Caco-2 (cell line): ENCODE measurements at places on chromosomes 4 and X. TPM values are rescaled to one million over a fixed set of nuclear protein-coding genes. Genes with fewer than 3 reads are reported as not detected.

Gene PNMA5
- total RNA-seq: not detected in 2 replicates

Gene HERC5
- 5.6 and 6.8 TPM in 2 replicates for total RNA-seq

- no peak overlapping the region for H3K4me3 ChIP-seq
- no peaks in the 10 kb centered on the region for H3K36me3 ChIP-seq
- H3K27ac ChIP-seq: no peak overlapping the region
- no peaks in the 10 kb centered on the region for H3K27me3 ChIP-seq
- H3K4me1 ChIP-seq: no peaks in the 10 kb centered on the region
Observed at GRCh38 chr4:74805601-74806000, 11.3 kb upstream of the BTC start.

DNA sequence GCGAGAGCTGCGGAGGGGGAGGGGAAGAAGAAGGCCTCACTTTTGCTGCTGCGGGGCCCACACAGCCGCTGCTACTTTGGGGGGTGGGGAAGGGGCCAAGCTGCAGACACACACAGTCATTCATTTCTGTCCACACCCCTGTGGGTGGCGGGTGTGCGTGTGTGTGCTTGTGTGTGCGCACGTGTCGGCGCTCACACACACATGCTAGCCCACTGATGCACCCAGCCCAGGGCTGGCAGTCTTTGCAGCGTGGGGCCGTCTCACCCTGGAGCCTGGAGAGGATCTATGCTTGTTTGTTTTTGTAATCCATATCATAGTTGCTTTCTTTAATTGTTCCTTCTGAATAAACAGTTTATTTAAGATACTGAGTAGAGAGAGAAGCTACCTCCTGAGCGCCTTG, 4.0 kb downstream of the DUSP9 start:
- no peak overlapping the region for H3K4me3 ChIP-seq
- no peak overlapping the region for H3K27ac ChIP-seq
- DNase-seq: no peak
- no peaks in the 10 kb centered on the region for H3K27me3 ChIP-seq
- peaks cover 9% of the 10 kb centered on the region for H3K4me1 ChIP-seq

- H3K27me3 ChIP-seq: no peaks in the 10 kb centered on the region
- no peak for DNase-seq
- no peak overlapping the region for H3K4me3 ChIP-seq
- H3K36me3 ChIP-seq: no peaks in the 10 kb centered on the region
- no peaks in the 10 kb centered on the region for H3K4me1 ChIP-seq
Observed at GRCh38 chr4:29405116-29405515, 1315.1 kb upstream of the PCDH7 start.

DNA sequence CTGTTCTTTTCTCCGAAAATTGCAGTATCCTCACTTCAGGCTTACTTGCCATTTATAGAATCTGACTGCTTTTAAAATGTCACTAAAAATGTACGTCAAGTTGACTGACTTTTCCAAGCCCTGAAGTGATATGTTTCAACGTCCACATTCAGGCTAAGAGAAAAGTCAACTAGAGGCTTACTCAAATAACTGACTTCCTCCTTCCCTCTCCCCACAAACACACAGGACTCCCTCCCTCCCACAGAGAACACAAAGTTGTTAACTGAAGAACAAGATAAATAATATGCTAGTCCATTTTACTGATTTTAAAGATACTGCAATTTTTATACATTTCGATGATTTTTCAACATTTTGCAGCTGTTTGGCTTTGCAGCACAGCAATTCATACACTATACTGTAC, 13.8 kb upstream of the CDKL2 start:
- H3K27ac ChIP-seq: no peak overlapping the region
- H3K36me3 ChIP-seq: peaks cover 1% of the 10 kb centered on the region; the same call in 1 of the 2 replicates
- DNase-seq: no peak
- 0 out of 2 replicates have a peak, but pooled peaks cover 4% of the 10 kb centered on the region for H3K4me1 ChIP-seq
- no peak overlapping the region for H3K4me3 ChIP-seq
- no peaks in the 10 kb centered on the region for H3K27me3 ChIP-seq

GRCh38 chr4:149886786-149887490, 71.3 kb upstream of the IQCM start:
- no peaks in the 10 kb centered on the region for H3K27me3 ChIP-seq
- no peaks in the 10 kb centered on the region for H3K36me3 ChIP-seq
- H3K4me1 ChIP-seq: no peaks in the 10 kb centered on the region
- no peak for DNase-seq

Gene DUSP9
- 9.0 and 12.0 TPM in 2 replicates for total RNA-seq

DNA sequence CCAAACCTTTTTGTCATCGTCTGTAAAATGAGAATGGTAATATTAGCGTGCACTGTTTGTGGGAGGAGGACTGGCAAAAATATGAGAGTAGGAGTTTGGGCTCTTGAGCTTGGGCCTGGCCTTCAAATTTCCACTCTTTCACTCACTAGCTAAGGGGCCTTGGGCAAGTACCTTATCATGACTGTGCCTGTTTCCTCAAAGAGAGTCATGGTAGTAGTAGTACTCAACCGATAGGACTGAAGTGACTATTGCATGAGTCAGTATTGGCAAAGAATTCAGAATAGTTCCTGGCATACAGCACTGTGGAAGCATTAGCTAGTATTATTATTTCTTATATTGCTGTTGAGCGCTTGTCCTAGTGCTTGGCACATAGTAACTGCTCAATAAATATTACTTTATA, 16.0 kb upstream of the RBM3 start:
- H3K27ac ChIP-seq: no peak overlapping the region
- no peak for DNase-seq
- H3K4me3 ChIP-seq: no peak overlapping the region

DNA sequence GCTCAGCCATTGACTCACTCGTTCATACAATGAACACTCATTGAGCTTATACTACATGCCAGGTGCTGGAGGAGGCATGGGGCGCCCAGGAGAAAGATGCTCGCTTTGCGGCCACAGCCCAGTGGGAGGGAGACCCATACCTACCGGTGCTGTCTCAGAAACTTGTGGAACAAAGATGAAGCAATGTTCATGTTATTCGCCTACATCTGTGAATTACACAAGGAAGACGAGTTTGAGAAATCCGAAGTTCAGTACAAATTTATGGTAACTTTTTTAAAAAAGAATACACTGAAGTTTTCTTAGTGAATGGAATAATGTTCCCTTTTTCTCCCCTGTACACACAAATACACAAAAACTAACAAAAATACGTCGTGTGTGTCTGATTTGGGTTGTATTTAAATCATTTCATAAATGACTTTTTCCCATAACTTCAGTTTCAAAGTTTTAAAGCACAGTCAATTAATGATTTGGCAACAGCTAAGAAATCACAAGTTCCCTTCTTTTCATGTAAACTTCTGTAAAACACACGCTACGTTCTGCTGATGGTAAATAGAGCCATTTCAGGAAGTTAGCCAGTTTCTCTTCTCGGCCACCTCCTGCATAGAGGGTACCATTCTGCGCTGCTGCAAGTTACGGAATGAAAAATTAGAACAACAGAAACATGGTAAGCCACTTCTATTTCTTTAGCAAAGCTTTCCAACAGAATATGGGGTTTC, at the start of gene TLR8:
Gene TLR8 (plus strand): TSS at position 575 of the 716 bp plus-strand sequence. CDS start 87 bp downstream, at position 662.
- H3K4me3 ChIP-seq: no peak within 1 kb of the TSS
- H3K4me1 ChIP-seq: no peaks in the 10 kb centered on the region
- no peak for DNase-seq
- H3K27me3 ChIP-seq: no peaks in the 10 kb centered on the region
- no peak within 1 kb of the TSS for H3K27ac ChIP-seq
